Activated CD4-positive, alpha-beta T cell treated with anti-CD3 and anti-CD28 coated beads, Interleukin-2, amount 50 U/mL, for 16 hours (primary cell): ENCODE measurements at places on chromosomes 2 and 18.
A peak's percentile ranks its signal among the peaks of the same experiment; 100 is the strongest.

DNA sequence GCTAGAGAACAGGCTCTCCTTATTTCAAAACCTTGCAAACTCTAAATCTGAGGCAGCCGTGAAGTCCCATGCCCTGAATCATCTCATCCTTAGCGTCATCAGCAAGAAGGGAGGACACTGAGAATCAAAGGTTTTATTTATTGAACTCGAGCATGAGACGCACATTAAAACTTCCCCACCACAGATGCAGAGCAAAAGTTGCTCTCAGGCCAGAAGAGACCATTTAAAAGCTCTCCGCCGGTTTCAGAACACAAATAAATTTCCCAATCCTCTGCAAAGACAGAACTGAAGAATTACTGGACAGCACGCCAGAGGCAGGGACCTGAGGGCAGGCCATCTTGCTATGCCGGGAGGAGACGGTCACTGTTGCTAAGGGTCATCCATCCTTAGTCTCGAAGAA is 1.3 kb downstream of the AMMECR1L start:
- DNase-seq: no peak

DNA sequence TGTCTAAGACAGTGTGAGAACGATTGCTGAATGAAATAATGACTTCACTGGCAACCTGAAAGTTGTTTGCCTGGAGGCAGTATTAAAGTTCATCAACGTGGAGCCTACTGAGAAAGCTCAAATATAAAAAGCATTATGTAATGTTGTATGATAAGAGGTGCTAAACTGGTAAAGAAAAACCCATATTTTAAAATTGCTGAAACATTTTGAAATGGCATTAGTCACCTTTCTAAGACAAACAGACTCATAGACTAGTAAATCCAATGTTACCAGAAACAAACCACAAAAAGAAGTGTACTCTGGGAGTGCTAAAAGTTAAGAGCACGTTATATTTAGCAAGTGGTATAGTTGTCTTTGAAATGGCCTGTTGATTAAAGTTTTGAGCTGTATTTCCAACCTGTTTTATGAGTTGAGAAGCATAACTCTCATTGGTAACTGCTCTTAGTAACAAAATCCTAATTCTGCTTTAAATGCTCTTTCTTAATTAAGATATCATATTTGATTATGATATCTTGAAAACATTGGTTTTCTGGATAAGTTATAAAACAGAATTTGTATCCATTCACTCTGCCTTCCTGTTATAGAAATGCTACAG is 62.7 kb downstream of the CYP1B1 start:
- DNase-seq: no peak

DNA sequence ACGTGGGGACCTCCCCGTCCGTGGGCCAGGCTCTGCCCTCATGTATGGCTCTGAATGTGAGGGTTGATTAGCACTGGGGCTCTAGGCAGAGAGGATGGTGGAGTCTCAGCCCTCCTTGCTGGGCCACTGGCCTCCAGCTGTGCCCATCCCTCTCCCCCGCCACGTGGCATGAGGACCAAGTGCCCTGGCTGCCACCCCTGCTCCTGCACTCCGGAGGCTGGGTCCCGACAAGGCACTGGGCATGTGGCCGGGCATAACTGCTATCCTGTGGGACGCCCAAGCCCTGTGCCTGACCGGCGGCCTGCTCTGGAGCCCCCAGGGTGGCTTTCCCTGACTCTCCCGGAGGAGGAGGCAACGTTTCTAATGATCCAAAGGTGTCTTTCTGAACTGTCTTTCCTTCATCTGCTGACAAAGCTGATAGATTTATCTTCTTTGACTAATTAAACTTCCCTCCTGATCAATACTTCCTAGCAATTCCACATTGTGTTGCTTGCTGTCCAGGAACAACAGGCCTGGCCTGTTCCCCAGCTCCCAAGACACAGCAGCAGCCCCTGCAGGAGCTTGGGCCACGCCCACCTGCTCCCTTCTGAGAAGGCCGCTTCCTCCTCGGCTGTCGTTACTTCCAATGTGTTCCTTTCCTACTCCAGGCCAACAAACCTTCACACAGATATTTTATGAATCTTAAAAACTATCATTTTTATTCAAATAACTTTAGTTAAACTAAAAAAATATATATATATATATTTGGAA is 132.0 kb downstream of the SNTG2 start:
- no peak for DNase-seq

GRCh38 chr2:64624862-64625261 is 28.9 kb downstream of the SERTAD2 start:
- no peak for DNase-seq

DNA sequence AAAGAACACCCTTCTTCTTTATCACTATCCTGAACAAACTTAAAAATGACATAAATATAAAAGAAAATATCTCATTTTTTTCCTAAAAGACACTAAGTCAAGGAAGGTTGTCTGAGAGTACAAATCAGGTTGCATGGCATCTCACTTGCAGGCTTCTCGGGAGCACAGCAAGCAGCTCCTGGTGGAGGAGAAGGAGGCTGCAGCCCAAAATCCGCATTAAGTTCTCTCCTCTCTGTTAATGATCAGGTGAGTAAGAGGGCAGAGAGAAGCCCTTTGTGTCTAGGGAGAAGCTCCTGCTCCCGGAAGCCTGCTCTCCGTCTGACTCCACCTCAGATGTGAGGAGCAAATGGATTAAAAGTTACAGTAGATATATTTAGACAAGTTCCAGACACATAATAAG is 35.0 kb upstream of the DOK6 start:
- DNase-seq: no peak

DNA sequence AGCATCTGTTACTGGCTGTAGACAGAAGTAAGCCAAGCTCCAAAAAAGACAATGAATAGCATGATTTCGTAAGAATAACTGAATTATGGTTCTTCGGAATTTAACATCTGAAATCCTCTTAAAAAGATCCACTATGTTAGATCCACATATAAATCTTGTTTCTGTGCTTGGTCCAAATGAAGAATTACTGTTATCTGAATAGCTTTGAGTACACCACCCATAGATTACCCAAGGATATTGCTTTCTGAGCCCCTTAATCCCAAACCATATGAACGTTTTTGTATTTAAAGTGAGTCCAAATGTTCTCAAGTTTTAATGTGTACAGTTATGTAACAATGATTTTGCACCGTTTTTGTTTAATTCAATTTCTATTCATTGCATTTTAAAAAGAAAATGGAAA is 124.9 kb downstream of the DSC3 start:
- DNase-seq: no peak

- DNase-seq: no peak
These were observed 592 bp upstream of the CAD start for GRCh38 chr2:27216416-27217137.

- peak; percentile 49 for DNase-seq
These were observed at the start of gene CCBE1 for GRCh38 chr18:59697236-59697932. TSS of gene CCBE1 (minus strand) at chr18:59697423.

- DNase-seq: no peak
These were observed 331.9 kb downstream of the PDE11A start for GRCh38 chr2:177740700-177741099.
